Femur (tissue), 1 donor: ENCODE measurements at places on chromosomes 7 and 10.
A peak's percentile ranks its signal among the peaks of the same experiment; 100 is the strongest.

DNA sequence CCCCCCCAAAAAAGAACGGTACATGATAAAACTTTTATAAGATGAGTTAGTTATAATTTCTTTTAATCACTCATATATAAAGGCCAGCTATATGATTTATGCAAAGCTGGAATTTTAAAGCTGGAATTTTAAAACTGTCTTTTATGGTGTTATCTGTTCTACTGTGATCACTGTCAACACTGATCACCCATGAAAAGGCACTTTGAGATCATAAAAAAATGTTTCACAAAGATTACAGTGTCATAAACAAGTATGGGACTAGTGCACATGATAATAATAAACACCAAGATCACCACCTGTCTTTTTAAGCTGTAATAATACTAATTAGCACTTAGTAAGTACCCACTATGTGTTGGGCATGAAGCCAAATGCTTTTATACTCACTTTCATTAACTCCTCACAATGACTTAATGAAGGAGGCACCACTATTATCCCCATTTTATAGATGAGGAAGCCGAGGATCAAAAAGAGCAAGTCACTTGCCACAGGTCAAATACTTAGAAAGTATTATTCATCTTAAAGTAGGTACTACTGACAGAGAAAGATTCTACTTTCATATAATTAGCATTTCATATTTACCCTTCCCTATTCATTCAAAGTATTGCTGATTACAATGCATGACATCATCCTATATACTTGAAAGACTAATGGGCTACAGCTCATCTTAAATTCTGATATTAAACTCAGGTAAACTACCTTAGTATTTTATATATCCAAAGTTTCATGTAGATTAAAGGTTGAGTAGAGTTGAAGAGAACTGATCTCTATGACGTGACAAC lies 8.3 kb upstream of the RHOBTB1 start:
- DNase-seq, result no peak

DNA sequence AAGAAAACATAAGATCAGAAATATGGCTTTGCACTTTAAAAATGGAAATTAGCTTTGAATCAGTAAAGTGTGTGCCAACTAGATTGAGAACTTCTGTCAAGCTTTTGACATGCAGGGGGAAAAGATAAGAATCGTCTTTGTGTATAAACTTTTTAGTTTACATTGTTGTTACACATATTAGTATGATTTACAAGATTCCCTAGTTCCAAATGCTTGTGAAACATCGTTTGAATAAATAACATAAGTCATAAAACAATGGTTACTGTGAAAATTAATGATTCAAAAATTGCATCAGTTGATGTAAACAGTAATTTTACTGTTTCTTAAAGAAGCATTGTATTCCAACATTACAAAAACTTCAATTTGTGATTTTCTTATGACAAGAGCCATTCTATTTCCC lies 207.6 kb upstream of the MTPN start:
- no peak for DNase-seq

DNA sequence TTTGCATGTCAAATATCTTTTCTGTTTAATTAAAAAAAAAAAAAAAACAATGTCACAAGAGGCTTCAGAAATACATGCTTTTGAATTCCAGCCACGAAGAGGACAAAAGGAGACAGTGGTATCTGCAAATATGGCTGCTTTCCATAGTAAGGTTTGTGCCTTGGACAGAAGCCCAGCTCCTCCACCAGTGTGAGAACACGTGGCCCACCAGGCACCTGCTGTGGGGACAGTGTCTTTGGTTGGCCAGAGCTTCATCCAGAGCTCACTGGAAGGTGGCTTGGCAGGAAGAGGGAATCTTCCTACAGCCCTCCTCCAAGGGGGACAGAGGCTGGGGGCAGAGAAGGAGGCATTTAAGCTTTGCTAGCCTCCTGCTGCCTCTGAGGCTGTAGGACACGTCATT lies 144.6 kb downstream of the GLCCI1 start:
- no peak for DNase-seq

DNA sequence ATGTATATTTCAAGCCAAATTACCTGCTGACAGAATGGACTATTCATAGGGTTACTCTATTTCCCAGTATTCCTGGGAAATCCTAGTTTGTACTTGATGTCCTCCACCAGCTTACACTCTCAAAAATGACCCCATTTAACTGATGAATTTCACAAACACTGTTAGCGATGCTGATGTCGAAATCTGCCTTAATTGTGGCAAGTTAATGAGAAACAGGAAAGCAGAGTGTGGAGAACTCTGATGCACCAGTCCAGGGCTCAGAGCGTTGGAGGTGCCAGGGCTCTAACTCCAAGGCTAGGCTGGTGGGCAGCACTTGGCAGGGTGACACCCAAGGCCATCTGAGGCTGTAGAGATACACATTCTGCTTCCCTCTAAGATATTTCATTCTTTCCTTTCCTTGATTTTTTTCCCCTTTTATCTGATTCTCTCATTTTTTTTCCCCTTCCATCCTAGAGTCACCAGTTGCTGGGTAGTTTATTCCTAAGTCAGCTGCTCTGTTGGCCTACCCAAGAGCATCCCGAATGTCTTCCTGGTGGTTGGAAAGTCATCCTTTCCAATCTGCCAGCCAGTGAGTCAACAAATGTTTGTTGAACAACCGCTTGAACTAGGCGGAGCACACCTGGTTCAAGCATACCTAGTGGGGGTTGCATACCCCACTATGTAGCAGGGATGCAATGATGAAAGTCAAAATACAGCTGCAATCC lies 525.0 kb upstream of the NRP1 start:
- DNase-seq, result no peak

DNA sequence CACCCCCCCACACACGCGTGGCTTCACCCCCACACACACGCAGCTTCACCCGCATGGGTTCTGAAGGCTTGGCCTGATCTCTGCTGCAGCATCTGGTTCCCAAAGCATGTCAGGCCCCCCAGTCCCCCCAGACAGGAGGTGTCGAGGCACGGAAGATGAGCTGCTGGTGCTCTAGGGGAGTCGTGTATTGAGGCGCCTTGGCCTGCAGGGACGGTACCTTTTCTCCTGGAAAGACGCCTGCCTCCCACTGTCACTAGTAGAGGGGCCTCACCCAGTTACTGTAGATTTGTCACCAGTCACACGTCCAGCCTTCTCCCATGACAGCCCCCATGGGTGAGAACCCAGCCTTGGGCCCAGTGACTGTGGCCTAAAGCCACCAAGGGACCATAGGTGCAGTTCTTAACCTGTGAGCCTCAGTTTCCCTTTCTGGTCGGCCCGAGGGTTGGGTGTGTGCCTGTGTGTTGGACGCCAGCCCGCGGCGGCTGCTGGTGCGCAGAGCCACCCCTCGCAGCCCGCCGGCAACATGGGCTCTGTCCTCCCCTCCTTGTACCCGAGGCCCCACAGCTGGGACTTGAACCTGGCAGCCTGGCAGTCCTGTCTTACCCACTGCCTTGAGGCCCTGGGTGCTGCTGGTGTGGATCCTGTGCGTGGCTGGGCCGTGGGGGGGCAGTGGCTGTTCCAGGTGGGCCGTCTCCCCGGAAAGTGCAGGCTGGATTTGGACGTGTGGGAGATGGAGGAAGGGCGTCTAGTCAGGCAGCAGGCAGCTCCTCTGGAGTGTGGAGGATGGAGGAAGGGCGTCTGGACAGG lies 81.7 kb downstream of the NKX6-2 start:
- peak; percentile 10 for DNase-seq

DNA sequence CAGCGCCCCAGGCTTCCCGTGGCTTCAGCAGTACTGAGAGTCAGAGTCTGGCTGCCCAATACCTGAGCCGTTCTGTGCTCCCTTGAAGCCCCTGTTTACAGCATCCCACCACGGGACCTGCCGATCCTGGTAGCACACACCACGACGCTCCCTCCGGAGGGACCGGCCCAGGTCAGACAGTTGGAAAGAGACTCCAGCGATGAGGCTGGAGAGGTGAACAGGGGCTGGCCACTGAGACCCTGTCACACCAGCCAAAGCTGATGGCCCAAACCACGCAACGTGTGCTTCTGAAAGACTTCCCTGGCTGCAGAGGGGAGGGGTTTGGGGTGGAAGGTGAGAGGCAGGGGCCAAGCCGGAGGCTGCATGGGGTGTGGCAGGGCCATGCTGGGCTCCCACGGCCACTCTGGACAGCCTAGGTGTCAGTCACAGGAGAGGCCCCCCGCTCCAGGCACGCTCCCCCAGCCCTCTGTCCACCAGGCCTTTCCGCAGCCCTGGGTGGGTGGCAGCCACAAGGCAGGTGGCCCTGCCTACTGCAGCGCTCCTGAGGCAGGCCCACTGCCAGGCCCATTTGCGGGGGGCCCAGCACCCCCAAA lies 140.2 kb upstream of the CHST15 start:
- DNase-seq, result no peak

GRCh38 chr10:72783410-72783833 lies 91.5 kb downstream of the MCU start:
- no peak for DNase-seq

GRCh38 chr10:97017474-97017903 lies 168.3 kb downstream of the SLIT1 start:
- DNase-seq, result no peak

DNA sequence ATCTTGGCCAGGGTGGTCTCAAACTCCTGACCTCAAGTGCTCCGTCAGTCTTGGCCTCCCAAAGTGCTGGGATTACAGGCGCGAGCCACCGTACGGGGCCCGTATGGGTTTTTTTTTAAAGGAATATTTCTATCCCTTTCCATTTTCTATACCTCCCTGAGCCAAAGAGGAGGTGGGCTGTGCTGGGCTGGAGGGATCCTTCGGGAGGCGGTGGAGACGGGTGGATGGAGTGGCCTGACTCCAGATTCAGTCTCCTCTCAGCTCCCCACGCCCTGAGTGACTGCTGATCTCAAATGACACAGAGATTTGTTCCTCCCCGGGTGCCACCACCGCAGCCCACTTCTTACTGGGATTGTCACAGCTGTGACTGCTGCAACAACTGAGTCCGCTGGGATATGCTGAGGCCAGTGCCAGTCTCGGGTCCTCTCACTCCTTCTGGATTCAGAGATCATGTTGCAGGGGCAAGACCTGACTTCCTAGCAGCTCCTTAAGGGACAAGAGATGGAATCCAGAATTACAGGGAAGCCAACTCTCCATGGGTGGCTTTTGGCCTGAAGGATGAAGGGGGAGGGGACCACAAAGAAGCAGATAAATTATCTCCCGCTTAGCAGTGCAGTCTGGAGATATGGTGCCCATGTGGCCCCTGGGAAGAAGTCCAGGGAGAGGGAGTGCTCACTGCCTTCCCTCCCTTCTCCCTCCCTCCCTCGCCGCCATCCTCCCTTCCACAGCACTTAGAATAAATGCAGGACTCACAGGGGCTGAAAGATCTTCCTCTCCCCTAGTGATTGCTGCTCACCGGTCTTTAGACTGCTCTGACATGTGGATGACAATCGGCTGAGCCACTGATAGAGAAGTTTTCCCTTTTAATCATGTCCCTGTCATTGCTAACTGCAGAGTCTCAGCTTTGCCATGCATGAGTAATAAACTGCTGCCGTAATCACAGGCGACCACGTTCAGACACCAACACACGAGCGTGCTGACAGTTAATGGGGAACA lies 14.3 kb downstream of the GALNT17 start:
- DNase-seq, result no peak

DNA sequence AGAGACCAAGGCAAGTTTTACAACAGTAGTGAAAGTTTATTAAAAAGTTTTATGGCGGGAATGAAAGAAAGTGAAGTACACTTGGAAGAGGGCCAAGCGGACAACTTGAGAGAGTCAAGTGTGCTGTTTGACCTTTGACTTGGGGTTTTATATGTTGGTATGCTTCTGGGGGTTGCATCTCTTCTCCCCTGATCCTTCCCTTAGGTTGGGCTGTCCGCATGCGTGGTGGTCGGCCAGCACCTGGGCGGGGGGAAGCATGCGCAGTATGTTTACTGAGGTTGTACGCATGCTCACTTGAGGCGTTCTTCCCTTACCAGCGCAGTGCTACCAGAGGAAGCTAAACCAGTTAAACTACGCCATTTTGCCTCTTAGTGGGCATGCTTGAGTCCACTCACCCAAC lies 31.9 kb downstream of the NUP42 start:
- DNase-seq, result no peak

- DNase-seq, result no peak
Observed at GRCh38 chr7:36825501-36825900, 101.2 kb upstream of the AOAH start.

- DNase-seq, result no peak
Observed at GRCh38 chr7:129777195-129777844, 165.8 kb downstream of the NRF1 start.

DNA sequence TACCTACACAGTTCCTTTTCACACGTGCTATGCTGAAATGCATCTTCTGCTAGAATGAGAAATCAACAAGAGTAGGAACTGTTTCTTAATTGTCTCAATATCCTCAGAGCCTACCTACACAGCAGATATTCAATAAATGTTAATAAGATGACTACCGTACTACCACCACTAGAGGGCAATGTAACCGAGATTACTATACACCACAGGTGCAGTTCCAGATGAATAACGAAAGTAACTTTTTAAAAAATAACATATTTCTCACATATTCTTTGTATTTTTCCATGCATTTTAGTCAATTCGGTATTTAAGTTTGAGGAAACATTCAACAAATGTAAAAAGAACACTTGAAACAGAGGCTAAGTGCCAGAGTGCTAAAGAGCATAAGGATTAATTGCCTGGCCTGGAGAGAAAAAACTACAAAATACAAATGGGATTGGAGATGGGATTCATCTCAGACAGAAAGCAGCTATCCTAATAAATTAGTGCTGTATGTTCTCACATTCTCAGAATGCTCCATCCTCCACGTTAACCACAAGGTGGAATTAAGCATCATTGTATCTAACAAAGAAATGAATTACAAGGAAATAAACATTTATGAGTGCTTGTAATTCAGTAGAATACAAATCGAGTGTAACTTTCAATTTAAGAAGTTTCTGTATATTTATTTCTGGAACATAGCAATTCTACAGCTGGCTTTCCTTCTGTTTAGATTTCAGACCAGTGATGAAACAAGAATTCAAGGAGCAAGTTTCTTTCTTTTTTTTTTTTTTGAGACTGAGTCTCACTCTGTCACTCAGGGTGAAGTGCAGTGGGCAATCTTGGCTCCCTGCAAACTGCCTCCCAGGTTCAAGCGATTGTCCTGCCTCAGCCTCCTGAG lies 20.3 kb upstream of the HECTD2 start:
- DNase-seq, result no peak

DNA sequence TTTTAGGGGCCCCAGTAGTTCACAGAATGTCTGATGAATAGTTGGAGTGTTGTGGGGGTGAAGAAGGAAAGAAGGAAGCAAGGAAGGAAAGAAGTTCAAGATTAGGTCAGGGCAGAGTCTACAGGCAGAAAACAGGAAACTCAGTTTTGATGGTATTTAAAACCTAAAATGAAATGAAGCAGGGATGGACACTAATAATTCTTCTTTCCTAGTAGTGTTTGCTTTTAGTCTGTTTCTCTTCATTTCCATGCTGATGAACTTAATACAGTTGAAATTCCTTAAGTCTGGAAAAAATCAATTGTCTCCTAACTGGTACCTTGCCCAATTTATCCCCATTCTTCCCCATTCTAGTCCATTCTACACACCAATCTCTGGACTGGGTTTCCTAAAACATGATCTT lies 59.0 kb upstream of the GSAP start:
- DNase-seq, result no peak

DNA sequence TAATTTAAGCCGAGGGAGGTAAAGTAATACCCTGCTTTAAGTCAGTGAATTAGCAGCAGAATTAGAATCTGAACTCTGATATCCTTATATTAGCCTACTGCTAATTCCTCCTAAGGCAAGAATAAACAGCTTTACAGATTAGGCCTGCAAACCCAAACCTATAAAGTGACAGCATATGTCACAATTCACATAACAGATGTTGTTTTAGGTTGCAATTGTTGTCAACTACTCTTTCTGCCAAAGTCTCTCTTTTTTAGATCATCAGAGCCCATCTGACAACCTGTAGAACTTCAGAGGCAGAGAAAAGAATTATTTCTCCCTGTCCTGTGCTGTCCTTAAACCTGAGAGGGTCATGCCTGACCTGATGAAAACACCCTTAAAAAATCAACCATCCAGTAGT lies 167.2 kb downstream of the PRKG1 start:
- no peak for DNase-seq
